ENCODE measurements at places on chromosomes 3 and 15.

- DNase-seq, result no peak
These were observed 173.7 kb downstream of the ATG7 start for GRCh38 chr3:11445883-11446282.

DNA sequence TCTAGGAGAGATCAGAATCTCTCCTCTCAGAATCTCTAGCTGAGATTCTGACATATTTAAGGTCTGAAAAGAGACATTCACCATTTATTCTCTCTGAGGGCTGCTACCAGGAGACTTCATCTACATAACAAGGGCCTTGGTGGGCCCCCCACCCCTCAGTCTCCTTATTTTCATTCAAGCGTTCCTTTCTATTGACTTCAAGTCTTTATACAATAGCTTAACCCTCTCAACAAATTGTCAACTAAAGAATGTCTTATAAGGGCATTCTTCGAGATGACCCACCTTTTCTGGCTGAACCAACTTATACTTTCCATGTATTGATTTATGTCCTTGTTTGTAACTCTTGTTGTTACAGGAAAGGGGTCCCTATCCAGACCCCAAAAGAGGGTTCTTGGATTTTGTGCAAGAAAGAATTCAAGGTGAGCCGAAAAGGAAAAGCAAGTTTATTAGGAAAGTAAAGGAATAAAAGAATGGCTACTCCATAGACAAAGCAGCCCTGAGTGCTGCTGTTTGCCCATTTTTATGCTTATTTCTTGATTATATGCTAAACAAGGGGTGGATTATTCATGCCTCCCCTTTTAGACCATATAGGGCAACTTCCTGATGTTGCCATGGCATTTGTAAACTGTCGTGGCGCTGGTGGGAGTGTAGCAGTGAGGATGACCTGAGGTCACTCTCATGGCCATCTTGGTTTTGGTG lies 209.5 kb upstream of the ALCAM start:
- no peak for DNase-seq

GRCh38 chr3:23981955-23982354 lies 36.9 kb downstream of the NR1D2 start:
- no peak for DNase-seq

DNA sequence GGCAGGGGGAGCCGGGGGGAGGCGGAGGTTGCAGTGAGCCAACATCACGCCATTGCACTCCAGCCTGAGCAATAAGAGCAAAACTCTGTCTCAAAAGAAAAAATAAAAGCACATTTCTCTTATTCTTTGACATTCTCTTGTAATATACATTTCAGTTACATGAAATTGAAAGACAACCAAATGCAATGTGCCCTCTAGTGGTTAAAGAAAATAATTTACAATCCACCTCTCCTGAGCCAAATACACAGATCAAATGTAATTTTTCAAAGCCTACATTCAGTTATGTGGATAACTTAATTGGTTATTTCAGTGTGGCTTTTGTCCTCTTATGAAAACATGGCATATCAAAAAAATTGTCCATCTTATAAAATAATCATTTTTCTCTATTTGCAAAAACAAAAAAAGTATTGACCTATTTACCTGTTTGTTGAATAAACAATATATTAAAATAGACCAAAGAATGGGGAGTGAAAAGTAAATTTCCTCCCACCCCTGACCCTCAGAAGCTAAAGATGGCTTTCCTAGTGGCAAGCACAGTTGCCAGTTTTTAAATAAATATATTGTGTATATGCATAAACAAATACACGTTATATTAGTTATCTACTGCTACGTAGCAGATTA lies 14.2 kb upstream of the U2SURP start:
- DNase-seq, result no peak

- DNase-seq, result no peak
These were observed 753 bp downstream of the PLCH1 start for GRCh38 chr3:155744010-155744625.

GRCh38 chr3:112958811-112959560 lies 15.9 kb downstream of the CD200R1 start:
- no peak for DNase-seq

- DNase-seq, result no peak
These were observed 5.1 kb downstream of the LSAMP start for GRCh38 chr3:116440196-116440595.

GRCh38 chr3:18223571-18223970 lies 201.6 kb downstream of the SATB1 start:
- DNase-seq, result no peak

GRCh38 chr3:187807086-187807862 lies 62.0 kb upstream of the BCL6 start:
- DNase-seq, result no peak

DNA sequence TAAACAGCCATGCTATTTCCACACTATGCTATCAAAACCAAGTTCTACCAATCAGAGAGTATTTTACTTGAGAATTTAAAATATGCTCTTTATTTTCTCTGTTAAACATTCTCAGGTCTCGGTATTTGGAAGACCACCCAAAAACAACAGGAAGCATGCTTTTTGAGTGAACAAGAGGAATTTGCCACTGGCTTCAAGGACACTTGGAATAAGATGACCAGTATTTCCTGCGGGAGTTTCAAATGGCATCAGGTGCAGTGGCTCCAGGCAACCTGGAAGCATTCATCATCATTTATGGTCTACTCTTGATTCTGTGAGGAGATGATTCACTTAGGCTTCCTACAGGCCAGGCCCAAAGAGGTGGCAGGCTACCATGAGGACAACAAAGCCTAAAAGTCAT lies 305.7 kb upstream of the ATP11B start:
- DNase-seq, result no peak

DNA sequence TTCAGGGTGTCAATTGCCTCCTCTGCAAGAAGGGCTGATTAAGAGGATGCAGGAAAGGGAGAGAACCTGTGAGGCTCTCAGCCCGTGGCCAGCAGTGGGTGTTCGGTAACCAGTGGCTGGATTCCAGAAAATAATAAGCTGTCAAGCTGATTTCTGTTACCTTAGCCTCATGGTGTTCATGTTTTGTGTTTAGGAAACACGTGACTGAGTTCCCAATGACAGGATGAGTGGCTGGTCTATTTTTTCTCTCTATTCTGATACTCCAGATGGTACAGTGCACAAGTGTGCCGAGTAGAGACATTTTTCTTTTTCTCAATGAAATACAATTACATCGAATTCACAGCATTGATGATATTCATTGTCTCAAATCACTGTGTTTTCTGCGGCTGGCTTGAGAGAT lies 43.6 kb downstream of the EDEM1 start:
- no peak for DNase-seq

DNA sequence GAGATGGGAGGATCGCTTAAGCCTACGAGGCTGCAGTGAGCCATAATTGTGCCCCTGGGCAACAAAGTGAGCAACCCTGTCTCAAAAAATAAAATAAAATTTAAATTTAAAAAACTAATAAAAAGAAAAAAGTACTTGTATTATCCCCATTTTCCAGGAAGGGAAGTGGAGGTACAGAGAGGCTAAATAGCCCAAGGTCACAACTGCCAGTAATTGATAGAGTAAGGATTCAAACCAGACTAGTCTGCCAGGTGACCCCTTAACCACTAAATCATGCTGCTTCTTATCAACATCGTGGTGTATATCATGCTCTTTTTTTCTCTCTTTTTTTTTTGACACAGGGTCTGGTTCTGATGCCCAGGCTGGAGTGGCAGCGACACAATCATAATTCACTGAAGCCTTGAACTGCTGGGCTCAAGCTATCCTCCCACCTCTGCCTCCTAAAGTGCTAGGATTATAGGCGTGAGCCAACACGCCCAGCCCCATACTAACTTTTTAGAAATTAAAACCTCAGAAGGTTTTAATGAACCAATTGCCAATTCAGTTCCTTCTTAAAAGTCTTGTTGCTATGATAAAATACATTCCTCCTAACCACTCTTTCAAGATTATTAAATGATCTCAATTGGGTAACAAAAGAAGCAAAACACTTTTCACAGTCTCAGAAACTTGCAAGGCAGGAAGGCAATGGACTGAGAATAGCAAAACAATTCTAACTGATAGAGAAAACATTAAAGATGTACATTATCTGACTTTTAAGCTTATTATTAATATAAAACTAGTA lies 30.5 kb downstream of the HERC1 start:
- DNase-seq, result no peak

DNA sequence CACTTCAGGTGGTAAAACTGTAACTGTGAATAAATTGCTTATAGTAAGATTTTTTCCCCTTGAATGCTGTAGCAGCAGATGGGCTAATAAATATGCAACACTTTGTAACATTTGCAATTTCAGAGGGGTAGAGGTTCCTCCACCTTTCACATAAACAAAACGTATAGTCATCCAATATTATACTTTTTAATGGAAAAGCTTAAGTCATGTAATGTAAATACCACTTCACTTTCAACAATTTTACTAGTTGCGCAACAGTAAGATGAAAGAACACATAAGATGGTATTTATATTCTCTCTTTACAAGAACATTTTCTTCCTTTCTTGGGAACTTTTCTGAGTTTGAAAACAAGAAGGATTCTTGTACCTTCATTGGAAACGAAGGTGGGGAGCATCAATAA lies 56.6 kb upstream of the FAM3D start:
- no peak for DNase-seq

DNA sequence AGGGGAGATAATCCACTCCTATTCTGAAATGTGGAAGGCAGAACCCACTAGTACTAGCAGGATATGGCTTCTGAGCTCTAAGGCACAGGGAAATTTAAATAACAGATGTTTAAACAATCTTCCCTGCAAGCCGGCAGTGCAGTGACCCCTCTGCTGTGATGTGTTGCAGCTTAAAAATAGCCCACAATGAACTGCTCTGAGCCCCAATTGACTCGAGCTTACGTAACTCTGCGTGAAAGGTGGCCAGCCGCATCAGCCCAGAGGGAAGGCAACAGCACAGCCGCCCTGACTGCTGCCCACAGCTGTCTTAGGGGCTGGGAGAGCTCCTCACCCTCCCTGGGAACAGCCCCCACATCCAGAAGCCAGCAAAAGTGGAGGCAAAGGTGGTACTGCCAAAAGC lies 12.5 kb upstream of the CAMKV start:
- no peak for DNase-seq

DNA sequence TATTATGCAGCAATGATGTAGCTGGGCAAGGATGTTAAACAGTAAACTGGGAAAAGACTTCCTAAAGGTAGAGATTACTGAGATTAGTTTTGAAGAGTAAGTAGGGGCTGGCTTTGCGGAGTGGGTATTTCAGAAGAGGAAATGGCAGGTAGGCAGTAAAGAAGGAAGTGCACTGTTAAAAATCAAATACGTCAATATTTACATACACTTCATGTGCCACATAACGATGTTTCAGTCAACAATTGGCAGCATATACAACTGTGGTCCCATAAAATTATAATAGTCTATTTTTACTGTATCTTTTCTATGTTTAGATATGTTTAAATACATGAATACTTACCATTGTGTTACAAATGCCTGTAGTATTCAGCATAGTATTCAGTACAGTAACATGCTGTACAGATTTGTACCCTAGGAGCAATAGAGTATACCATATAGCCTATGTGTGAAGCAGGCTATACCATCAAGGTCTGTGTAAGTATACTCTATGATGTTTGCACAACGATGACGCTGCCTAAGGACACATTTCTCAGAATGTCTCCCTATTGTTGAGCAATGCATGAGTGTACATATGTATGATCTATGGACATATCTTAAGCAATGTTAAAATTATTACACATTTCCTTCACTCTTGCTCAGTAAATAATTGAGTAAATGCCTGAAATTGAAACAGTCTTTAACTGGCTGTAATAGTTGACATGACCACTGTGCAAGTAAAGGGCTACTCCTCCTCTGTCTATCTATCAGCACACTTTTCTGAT lies 196.7 kb downstream of the ISL2 start:
- no peak for DNase-seq

GRCh38 chr3:179158336-179159039 lies 10.3 kb downstream of the PIK3CA start:
- no peak for DNase-seq

- no peak for DNase-seq
These were observed 3.8 kb downstream of the PLCH1 start for GRCh38 chr3:155741101-155741500.

DNA sequence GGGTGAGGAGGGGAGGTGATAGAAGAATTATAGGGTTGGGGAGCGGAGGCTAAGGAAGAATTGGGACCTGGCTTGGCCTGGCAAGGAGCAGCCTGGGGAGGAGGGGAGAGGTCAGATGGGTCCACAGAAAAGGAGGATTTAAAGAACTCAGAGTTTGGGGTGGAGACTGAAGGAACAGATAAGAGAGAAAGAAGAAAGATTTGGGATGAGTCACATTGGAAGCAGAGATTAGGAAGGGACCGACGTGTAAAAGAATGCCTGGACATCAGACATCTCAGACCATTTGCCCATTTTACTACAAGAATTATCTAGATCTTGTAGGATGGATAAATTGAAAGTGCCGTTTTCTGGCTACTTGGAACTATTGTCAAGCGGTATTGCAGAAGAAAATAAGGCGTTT lies 10.4 kb downstream of the TCAIM start:
- DNase-seq, result no peak

- DNase-seq, result no peak
These were observed 4.4 kb upstream of the XIRP1 start for GRCh38 chr3:39196671-39197356.

DNA sequence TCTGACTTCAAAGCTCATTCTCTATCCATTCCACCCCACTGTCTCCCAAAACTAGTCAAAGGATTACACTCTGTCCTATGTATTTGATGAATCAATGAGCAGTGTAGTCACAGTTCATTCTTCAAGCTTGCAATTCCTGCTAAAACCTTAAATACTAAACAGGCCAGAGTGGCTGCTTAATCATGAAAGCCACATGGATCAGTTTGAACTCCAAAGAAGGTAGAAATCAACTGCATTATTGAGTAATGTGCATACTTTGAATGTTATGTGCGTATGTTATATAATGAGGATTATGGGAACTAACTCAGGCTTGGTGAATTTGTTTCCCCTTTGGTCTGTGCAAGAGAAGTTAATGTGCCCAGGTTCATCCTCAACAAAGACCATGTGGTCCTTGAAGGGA lies 45.4 kb downstream of the PRICKLE2 start:
- DNase-seq, result no peak

GRCh38 chr15:95557226-95558046 lies 773.1 kb upstream of the NR2F2 start:
- no peak for DNase-seq

DNA sequence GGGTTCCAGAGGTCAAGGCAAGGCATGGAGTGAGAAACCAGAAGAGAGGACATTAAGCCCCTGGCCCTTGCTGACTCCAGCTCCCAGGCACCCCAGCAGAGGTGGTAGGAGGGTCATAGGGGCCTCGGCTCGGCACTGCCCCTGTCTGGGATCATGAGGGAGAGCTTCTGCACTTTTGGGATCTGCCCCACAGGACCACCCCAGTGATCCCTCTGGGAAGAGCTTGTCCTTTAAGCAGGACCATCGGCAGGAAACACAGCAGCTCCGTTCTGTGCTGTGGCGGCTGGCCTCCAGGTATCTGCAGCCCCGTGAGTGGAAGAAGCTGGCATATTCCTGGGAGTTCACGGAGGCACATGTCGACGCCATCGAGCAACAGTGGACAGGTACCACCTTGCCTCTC lies 35.5 kb downstream of the ANKDD1A start:
- no peak for DNase-seq

DNA sequence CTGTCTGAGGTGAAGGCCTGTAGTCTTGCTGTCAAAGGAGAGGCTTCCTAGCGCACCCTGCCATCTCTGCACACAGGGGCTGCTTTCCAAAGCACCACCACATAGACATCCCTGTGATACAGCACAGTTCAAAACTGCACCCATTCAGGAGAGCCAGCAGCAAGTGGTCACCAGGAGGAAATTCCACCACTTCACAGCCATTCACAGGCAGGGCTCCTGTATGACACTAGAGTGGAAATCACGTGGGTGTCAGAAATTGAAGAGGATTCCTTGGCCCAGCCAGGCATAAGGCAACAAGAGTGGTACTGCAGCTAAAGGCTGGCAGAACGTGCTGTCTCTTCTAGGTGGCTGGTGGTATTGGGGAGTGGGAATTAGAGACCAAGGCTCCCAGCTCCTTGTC lies 102.8 kb downstream of the RFTN1 start:
- no peak for DNase-seq
